Spinal cord (tissue), 10 donors: ENCODE measurements at places on chromosomes 12 and 14. TPM values are rescaled to one million over a fixed set of nuclear protein-coding genes. Genes with fewer than 3 reads are reported as not detected.

- peak; percentile 54 for DNase-seq
These were observed 524.2 kb downstream of the TMTC2 start for GRCh38 chr12:83210933-83211332.

- DNase-seq = no peak
These were observed 49.3 kb downstream of the CDK17 start for GRCh38 chr12:96350982-96351381.

- no peak for DNase-seq
These were observed 19.5 kb downstream of the DCAF5 start for GRCh38 chr14:69133206-69134125.

DNA sequence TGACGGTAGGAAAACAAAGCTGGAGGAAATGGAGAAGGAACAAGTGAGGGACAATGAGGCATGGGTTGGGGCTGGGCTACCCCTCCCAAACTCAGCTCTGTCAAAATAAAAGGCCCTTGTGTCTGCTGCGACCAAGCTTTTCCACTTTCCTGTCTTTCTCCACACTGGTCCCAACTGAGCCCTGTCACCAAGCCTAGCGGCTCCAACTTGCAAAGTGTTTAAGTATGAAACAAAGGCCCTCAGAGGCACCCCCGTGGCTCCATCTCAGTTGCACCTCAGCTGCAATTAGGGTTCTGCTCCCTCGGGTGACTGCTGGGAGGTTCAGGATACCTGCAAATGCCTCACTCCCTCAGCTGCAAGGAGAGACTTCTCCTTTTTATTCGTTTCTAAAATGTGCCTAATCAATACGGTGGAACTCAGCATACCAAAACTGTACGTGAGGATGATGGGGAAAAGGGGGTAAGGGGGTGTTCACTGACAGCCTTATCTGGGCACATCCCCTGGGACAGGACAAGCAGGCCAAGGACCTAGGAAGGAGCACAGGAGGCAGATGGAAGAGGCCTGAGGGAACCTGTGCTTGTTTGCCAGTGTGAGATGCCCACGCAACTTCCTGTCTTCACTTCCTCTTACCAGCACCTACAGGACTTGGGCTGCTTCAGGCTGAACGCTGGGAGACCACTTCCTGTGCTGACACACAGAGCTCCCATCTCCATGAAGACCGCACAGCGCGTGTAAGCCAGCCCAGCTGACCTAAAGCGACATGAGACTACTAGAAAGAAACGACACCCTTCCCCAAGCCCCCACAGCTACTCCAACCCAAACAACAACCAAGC, 8.9 kb downstream of the VAMP1 start:
- no peak for DNase-seq

DNA sequence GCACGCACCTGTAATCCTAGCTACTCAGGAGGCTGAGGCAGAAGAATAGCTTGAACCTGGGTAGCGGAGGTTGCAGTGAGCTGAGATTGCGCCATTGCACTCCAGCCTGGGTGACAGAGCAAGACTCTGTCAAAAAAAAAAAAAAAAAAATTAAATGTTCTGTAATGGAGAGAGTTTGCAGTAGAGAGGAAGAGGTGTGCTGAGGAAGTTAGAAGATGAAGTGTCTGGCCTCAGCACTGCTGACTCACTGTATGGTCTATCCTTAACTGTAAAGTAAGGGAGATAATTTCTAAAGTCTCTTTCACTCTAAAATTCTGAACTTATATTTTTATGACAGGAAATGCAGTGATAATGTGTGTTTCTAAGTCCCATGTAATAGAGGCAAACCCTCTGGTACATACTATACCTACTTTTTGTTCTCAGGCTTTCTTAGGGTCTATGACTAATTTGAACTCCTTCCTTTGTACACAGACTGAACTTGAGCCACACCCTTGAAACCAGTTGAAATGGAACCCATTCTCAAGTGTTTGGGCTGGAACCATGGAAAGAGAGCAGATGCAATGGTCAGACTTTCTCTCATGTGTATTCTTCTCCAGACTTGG, 278.1 kb upstream of the FAR2 start:
- DNase-seq = no peak

DNA sequence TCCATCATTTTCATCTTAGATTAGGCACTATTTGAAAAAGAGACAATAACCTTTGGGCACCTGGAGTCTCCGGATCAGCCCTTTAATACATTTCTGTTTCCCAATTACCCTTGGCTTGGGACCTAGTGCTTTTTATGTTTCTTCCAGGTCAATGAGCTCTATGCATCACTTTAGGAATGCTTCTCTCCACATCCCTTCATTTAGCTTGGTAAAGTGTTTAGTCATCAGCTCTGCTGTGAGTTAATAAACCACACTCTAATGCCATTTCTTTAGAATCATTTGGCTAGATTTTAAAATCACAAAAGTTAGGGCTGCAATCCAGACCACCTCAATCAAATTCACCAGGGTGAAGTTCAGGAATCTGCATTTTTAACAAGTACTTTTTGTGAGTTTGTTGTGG, 41.7 kb downstream of the RASSF9 start:
- DNase-seq = no peak

GRCh38 chr12:70919176-70919575, 1.4 kb downstream of the PTPRR start:
- DNase-seq = peak; percentile 17

DNA sequence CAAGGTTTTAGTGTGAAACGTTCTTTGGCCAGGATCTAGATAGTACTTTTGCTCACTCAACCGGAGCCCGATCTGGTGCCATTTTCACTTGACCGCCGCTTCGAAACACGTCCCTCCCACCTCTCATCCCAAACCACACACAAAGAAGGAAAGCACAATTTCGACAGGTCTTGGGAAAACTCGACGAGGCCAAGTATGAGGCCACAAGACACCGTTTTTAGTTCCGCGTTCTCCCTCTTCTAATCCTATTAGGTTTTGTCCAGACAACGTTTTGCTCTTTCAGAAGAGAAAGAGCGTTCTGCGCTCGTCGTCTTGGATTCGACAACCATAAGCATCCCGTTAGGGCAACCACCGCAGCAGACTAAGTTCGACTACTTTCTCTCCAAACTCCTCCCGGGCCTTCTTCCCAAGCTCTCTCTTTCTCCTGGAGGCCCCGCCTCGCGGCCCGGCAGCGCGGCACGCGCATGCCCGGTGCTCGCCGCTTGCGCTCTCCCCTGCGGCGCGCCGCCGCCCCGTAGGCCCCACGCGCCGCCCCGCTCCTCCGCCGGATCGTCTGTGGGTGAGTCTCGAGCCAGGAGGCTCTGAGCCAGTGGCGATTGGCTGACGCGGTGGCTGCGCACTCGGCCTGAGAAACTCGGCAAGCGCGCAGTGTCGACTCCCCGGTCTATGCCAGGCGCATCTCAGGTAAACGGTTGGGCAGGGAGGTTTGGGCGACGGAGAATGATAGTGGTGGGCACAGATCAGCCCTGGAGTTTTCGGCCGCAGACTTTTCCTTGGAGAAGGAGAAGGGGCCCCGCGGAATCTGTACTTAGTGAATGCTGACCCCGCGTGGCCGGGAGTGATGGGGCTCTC, at the start of gene MIPOL1:
Gene MIPOL1, plus strand, starts transcription at position 517 of the 852 bp plus-strand sequence. CDS start 49,952 bp downstream, outside the sequence.
- peak; percentile 69 for DNase-seq

DNA sequence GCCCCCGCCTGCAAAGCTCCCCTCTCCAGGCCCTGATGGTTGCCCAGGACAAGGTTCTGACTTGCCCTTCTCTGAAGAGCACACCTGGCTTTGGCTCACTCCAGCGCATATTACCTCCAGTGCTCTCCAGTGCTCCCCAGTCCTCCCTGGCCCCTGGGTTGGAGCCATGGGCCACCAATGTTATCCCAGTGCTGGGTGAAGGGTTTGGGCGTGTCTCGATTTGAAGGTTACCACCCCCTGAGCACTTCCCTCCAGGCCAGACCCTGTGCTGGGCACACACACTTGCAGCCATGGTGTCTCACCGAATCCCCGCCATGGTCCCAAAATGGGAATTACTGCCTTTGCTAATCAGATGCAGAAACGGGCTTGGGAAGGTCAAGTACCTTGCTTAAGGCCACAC, 11.1 kb downstream of the RITA1 start:
- DNase-seq = no peak

DNA sequence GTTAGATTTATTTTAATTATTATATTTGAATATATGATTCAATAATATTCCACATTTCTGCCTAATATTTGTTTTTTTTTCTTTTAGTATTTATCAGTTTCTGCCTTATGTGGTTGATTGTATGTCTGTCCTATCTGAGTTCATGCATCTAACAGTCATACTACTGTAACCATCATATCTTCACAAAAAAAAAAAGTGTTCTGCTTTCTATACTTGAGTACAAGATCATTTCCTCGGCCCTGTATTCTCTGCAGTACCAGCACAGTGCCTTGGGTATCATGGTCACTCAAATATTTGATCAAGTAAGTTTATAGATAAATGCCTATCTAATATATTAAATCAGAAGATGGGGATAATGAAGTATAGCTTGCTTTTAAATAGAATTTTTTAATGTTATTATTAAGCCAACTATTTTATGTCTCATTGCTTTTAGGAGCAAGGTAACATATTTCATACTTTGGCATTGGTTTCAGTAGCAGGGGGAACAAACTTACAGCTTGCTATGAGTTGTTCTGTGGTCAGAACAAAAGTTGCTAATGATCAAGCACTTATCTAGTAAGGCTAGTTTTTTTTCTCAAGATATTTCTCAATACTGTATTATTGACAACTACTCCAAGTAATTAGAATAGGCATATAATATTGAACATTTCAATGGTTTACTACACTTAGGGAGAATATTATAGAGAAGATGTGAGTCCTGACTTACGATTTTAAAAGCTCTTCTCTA, 290.5 kb upstream of the FBXO33 start:
- no peak for DNase-seq

DNA sequence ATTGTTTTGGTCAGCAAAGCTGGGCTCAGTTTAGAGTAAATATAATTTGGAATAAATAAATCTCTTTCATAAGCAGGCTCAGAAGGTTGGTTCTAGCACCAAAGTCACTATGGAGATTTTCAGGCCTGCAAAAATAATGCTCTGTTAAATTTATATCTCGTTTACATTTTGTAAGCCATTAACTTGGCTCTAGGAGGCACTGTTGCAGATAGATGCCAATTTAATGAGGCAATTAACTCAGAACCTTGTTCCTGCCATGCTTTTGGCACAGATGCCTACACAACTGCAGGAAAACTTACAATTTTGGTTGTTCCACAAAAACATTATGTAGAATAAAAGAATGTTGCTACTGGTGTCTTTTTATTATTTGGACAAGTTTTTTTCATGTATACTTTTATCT, 428.1 kb downstream of the FLRT2 start:
- DNase-seq = no peak

GRCh38 chr12:98485792-98486340, 29.5 kb upstream of the TMPO start:
- no peak for DNase-seq

KLRC4 gene
- 3.2 TPM for total RNA-seq

CCDC197 gene
- total RNA-seq = not detected

TSPAN8 gene
- total RNA-seq = 16.1 TPM

KRT71 gene
- total RNA-seq = 0.06 TPM

FGF6 gene
- not detected for total RNA-seq

CMA1 gene
- not detected for total RNA-seq
